ENCODE measurements at places on chromosomes 13 and 19. TPM values are rescaled to one million over a fixed set of nuclear protein-coding genes. Genes with fewer than 3 reads are reported as not detected.

GRCh38 chr19:18649371-18650020, 12.7 kb downstream of the KLHL26 start:
- no peaks in the 10 kb centered on the region for H3K27me3 ChIP-seq
- no peaks in the 10 kb centered on the region for H3K36me3 ChIP-seq
- peak overlapping the region; percentile 85 for H3K27ac ChIP-seq
- DNase-seq, result peak; percentile 77
- H3K4me1 ChIP-seq, result peaks cover 30% of the 10 kb centered on the region

DNA sequence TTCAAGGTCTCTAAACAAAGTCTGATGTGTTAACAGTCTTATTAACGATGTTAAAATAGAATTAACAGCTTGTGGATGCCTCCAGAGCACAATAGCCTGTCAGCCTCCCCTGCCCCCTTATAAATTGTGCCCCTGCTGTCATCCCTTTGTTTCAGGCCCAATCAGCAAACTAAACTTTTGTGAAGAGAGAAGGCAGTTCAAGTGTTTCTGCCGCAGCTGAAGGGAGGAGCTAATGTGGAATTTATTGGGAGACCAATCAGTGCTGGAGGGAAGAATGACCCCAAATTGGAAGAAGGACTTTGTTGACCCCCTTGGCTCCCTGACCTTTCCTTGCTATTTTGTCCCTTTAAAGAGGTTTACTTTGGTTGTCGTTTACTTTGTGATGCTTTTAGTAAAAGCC, 160.5 kb downstream of the TM9SF2 start:
- H3K27me3 ChIP-seq, result peaks cover 5% of the 10 kb centered on the region
- H3K36me3 ChIP-seq, result no peaks in the 10 kb centered on the region
- no peak overlapping the region for H3K4me3 ChIP-seq
- no peak for DNase-seq
- H3K27ac ChIP-seq, result no peak overlapping the region
- peaks cover 11% of the 10 kb centered on the region for H3K4me1 ChIP-seq

- no peaks in the 10 kb centered on the region for H3K36me3 ChIP-seq
- peak overlapping the region; percentile 72 for H3K4me3 ChIP-seq
- H3K27ac ChIP-seq, result peak overlapping the region; percentile 93
- H3K4me1 ChIP-seq, result peaks cover 36% of the 10 kb centered on the region
- H3K27me3 ChIP-seq, result no peaks in the 10 kb centered on the region
Observed at GRCh38 chr19:12778905-12779161, 3.5 kb upstream of the HOOK2 start.

DNA sequence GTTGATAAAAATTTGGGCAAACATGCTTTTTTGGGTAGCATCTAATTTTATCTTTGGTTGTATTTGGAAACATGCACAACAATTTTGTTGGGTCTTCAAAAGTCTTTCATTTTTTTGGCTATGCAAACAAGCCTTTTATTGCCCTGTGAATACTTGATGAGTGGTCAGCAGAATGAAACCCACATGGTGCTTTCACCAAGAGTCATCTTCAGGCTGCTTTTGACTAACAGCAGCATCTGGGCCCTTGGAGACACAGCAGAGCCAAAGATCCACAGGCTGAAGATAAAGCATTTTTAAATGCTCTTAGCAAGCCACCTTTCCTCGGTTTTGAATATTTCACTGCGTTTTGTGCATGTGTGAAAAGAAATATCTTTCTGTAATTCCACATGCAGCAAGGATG, 154.9 kb downstream of the FGF9 start:
- no peak overlapping the region for H3K27ac ChIP-seq
- H3K4me1 ChIP-seq, result no peaks in the 10 kb centered on the region
- H3K36me3 ChIP-seq, result no peaks in the 10 kb centered on the region
- H3K27me3 ChIP-seq, result no peaks in the 10 kb centered on the region
- H3K4me3 ChIP-seq, result no peak overlapping the region

GRCh38 chr13:64239372-64239771, 2823.7 kb upstream of the PCDH20 start:
- no peaks in the 10 kb centered on the region for H3K27me3 ChIP-seq
- H3K27ac ChIP-seq, result no peak overlapping the region
- no peaks in the 10 kb centered on the region for H3K36me3 ChIP-seq
- H3K4me1 ChIP-seq, result no peaks in the 10 kb centered on the region
- DNase-seq, result no peak

The DENND1C gene
- 8.7 TPM for total RNA-seq

The CEBPG gene
- total RNA-seq, result 32.3 TPM

Measured in upper lobe of right lung (tissue), 1 donor.